ENCODE measurements at places on chromosomes 2 and 18.

DNA sequence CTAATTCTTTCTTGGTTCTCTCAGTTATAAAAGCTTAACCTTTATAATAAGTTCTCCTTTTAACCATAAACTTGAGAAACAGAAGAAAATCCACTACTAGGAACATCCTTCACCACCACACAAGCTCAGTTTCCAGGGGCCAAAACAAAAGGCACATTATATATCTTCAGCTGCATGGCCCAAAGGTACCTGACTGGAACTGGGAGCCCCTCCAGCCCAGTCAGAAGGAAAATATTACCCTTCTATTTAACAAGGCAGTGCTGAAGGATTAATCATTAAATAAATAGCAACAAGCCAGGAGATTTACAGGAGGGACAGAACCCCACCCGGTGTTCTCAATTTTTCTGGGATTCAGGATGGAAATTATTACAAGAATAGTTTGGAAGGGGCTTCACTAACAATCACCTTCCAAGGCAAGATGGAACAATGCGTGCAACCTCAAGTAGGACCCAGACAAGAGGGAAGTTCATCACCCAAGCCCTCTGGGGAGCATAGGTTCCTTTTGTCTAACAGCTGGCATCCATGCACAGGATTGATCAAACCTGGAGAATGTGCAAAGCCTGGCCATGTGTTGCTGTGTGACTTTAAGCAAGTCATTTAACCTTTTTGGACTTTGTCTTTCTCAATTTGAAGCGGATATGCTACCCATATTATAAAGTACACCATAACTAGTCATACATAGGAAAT is 159.6 kb upstream of the SETBP1 start:
- DNase-seq: no peak

- DNase-seq: no peak
Observed at GRCh38 chr2:206173147-206173546, 13.5 kb downstream of the EEF1B2 start.

- DNase-seq: no peak
Observed at GRCh38 chr18:55265984-55266383, 306.7 kb upstream of the CCDC68 start.

GRCh38 chr18:35618696-35619095 is 37.2 kb downstream of the GALNT1 start:
- no peak for DNase-seq

DNA sequence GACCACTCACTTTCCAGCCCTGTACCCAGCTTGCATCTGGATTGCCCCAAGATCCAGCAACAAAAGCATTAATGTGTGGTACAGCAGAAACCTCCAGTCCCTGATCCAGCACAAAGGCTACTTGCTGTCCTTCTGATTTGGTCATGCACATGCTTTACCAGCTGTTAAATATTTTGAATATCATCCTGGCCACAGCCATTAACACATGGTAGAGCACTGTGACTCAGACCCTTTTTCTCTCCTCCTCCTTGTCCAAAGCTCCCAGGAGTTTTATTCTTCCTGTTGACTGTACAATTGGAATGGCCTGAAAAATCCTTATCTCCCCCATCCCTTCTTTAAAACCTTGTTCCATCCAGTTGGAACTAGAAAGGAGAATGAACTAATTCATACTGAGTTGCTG is 419.7 kb upstream of the TNP1 start:
- DNase-seq: no peak

DNA sequence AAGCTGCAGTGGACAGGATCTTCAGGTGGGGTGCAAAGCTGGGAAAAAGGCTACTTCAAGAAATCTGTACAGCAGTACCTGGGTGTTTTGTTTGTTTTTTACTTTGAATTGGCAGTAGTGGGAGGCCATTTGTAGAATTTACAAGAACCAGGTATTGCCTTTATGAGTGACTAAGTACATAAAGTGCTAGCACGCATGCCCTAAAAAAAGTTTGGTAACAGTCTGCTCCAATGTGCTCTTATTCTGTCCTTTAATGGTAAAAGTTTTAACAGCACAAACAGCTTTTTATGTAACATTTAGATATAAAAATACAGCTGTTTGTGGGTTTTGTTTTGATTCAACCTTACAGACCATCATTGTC is 17.2 kb downstream of the REV1 start:
- no peak for DNase-seq

- no peak for DNase-seq
Observed at GRCh38 chr2:233474308-233475160, 92.0 kb downstream of the USP40 start.

GRCh38 chr2:238059505-238059904 is 1.3 kb upstream of the SCLY start:
- DNase-seq: no peak

DNA sequence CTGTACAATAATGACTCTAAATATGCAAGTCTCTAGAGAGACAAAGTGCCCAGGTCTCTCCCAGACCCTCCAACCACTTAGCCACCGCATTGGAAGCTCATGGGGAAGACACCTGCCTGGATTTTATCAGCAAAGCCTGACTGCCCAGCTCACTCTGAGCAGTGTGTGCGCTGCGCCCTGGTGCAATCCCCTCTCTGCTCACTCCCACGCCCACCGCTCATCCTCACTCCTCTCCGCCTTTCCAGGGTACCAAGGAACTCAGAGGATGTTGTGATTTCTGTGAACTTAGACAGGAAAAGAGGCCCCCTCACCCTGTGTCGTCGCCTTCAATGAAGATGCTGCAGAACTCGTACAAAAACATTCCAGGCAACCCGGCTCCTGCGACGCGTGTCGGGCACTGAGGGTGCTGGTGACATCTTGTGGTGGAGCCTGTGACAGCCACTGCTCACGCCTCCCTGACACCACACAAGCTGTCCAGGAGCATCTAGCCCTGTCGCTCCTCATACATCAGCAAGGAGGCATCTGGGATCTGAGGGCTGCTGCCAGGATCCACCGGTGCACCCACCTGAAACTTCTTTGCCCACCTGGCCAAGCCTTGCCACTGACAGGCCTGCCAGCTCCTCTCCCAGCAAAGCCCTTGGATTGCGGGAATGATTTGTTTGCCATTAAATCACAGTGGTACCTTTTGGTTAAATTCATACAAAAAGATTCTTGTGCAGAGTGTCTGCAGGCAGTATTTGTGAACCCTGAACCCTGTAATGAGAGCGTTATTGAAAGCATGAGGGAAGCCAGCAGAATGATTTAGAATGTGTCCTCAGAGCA is 220.4 kb downstream of the ZNF516 start:
- DNase-seq: no peak

- DNase-seq: no peak
Observed at GRCh38 chr2:218567797-218568189, 358 bp downstream of the USP37 start.

DNA sequence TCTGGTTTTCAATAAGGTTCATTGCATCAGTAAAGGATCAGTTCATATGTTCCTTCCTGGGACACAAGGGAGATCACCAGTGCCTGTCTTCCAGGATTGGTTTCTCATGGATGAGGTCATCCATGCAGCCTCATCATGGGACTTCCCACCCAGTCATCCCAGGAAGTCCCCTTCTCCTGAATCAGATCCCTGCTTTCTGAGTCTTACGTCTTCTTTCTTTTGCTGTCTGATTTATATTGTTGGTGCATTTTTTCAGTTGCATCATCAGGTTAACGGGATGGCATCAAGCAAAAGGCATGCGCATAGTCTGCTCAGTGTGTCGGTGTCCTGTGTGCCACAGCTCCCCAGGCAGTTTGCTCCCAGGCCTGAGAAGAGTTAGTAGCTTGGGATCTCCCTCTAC is 105.9 kb downstream of the SOX11 start:
- DNase-seq: no peak

DNA sequence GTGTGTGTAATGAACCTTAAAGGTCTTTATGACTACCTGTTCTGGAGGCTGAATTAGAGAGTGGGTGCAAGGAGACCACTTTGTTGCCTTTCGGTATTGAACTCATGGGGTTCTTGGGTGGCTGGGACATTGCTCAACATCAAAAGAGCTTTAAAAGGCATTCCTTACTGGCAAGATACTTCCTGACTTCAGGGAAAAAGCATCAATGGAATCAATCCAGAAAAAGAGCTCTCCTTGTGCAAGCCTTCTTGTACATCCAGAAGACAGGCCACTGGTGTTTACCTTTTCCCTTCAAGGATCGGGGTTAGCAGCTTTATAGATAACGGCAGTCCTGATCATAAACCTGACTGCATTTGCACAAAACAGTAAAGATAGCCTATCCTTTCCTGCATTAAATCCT is 9.5 kb downstream of the PNO1 start:
- no peak for DNase-seq

- no peak for DNase-seq
Observed at GRCh38 chr2:231387904-231388724, 7.4 kb upstream of the B3GNT7 start.

- DNase-seq: no peak
Observed at GRCh38 chr2:65605058-65605742, 172.8 kb upstream of the SPRED2 start.

GRCh38 chr2:157938556-157938955 is 62.4 kb upstream of the ACVR1 start:
- DNase-seq: no peak

GRCh38 chr18:9984080-9984479 is 70.3 kb downstream of the VAPA start:
- no peak for DNase-seq

- DNase-seq: no peak
Observed at GRCh38 chr2:165529130-165529529, 59.6 kb downstream of the CSRNP3 start.

DNA sequence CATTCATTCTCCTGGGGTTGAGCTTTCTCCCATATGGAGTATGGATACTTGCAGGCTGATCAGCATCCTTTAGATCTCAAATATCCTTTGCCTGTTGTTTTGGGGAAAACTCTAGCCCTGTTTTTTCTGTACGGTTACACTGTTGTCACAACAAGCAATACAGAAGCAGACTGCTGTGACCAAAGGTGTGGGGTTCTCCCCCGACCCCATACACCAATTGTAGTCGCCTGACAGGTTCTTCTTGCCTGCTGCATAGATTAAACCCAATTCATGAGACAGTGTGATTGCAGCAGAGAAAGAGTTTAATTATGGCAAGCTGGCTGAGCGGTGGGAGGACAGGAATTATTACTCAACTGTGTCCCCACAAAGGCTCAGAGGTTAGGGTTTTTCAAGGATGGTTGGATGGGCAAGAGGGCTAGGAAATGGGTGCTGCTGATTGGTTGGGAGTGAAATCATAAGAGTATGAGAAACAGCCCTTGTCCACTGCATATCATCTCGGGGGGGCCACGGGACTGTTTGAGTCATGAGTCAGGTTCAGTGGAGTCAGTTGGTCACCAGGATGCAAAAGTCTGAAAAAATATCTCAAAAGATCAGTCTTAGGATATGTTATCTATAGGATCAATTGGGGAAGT is 40.6 kb downstream of the ITGB1BP1 start:
- DNase-seq: no peak

DNA sequence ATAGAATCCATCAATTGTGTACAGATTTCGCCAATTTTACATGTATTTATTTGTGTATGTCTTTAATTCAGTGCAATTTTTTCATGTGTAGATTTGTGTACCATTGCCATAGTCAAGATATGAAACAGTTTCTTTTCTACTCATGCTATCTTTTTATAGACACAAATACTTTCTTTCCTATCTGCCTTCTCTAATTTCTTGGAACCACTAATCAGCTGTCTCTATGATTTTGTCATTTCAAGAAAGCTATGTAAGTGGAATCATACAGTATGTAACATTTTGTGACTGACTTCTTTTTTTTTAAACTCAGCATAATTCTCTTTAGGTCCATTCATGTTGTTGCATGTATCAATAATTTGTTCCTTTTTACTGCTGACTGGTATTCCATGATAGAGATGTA is 33.3 kb downstream of the KIAA1328 start:
- no peak for DNase-seq

- DNase-seq: no peak
Observed at GRCh38 chr2:102449370-102449974, 23.6 kb upstream of the SLC9A4 start.

DNA sequence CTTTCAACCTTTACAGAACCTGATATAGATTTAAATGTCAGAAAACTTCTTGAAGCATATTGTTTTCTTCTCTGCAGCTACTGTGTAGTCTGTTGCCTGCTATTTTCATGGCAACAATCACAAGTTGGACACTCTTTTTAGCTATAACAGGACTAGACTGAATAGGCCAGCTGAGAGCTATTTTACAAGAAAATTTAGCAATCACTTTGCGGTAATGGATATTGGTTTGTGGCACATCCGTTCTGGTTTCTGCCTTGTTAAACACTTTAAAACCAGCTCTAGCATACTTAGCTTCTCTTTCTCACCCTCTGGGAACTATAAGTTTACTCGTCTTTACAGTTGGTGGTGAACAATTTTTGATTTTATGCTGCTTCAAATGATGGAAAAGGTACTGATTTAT is 125.7 kb downstream of the MAP2 start:
- DNase-seq: no peak

DNA sequence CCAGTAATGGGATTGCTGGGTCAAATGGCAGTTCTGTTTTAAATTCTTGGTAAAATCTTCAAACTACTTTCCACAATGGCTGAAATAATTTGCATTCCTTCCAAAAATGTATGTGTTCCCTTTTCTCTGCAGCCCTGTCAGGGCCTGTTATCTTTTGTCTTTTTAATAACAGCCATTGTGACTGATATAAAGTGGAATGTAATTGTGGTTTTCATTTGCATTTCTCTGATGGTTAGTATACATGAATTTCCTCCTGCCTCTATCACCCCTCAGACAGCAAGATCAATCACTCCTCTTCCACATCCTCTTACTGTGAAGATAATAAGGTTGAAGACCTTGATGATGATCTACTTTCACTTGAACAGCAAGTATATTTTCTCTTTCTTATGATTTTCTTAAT is 304.8 kb upstream of the FSIP2 start:
- no peak for DNase-seq

GRCh38 chr2:15788455-15788829 is 151.9 kb upstream of the MYCN start:
- no peak for DNase-seq

DNA sequence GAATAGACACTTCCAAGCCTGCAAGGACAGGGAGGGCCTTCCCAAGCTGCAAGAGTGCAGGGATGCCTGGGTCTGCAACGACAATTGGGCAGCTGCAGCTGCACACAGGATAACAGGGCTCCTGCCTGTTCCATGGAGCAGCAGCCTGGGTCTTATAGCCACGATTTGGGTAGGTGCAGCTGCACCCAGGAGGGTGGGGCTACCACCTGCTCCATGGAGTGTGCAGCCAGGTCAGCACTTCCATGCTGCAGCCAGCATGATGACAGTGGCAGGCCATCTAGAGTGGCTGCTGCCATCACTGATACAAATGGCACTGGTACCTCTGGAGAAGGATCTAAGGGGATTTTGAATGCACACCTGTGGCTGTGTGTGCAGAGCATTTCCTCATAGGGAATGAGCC is 528.5 kb downstream of the DSC3 start:
- no peak for DNase-seq

GRCh38 chr2:98749066-98749450 is 18.1 kb upstream of the MGAT4A start:
- DNase-seq: no peak

GRCh38 chr18:10053861-10054260 is 140.0 kb downstream of the VAPA start:
- DNase-seq: no peak

DNA sequence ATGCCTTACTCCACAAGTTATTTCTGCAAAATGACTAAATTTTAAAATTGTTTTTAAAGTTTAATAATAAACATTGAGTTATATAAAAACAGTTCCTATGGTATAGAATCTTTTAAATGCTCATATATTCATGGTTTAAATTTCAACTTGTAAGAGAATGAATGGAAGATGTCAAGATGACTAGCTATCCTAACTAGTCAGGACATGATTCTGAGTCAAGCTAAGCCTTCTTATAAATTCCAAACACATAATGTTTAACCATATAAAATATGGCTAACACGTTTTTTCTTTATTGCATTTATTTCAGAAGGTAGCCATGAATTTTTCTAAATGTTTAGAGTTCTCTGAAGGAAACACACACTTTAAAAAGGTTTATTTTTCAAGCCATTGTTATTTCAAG is 320.4 kb downstream of the CBLN2 start:
- no peak for DNase-seq

Measured in bone marrow (tissue), 2 donors.